Right cardiac atrium (tissue), 5 donors: ENCODE measurements at places on chromosomes 6 and 20. TPM values are rescaled to one million over a fixed set of nuclear protein-coding genes. Genes with fewer than 3 reads are reported as not detected.

LKAAEAR1 gene
- total RNA-seq: 0.29 TPM

- no peak for DNase-seq
Measured at GRCh38 chr6:142731611-142732010, 213.4 kb downstream of the HIVEP2 start.

DNA sequence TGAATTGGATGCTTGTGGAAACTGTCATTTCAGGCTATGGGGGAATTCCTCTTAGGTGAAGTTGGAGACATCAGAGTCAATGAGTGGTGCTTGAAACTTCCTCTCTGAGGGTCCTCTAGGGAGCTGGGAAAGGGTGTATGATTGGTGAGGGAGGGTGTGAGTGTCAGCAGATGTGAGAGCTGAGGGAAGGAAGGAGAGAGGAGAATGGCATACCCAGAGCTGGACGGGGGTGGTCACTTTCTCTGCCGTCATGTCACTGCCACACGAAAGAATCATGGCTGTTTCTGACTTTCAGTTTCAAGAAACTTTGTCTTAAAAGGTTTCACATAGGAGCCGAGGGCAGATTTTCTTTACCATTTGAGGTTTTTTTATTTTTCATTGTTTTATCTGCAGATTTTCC is 50.3 kb downstream of the DEK start:
- no peak for DNase-seq

C20orf204 gene
- 0.21 TPM for total RNA-seq

DNA sequence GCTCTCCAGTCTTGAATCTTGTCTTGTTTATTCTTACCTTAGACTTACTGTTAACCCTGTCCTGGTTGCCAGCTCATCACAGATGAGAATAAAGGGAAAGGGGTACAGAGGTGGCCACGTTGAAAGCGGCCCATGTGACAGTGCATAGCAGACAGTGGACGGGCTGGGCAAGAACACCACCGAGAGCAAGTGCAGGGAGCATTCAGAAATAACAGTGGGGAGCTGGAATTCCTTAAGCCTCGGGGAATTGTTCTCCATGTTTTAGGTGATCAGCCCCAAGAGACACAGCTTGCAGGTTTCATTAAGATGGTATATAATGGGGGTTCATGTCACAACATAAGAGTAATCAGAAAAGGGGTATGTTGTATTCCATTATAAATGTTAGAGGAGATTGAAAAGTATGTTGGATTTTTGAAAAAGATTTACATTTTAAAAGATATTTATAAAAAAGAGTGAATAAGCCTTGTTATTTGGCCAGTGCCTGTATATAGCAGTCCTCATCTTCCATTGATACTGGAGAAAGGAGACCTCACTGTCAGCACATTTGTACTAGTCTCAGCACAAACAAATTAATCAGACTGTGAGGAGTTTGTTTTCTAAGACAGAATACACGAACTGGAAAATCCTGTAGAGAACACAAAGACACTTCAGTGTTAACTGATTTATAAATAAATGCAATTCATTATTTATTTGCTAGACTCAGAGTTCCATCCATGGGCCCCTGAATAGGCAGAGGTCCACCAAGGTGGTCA is 35.4 kb downstream of the VAPB start:
- DNase-seq: no peak

DNA sequence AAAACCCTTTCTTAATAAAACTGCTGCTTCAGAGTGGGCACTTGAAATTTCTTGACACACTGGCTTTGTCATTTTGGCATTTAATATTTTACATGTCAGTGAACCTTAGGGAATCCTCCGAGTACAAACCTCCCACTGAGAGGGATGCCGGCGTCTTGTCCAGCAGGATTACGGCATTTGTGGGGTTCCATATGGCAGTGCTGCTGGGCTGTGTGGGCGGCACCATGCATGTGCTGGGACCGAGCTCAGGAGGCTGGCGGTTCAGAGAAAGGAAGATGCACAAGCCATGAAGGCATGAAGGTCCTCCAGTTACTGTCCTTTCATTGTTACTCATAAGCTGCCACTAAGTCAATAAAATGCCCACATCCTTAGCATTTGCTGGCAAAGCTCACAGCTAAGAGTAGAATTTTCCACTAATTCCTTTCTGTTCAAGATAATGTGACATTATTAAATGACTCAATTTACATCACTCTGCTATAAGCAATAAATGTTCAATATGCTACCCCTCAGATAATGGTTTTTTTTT is 61.4 kb downstream of the LY86 start:
- no peak for DNase-seq

- DNase-seq: no peak
Measured at GRCh38 chr6:33372526-33373123, 19.0 kb upstream of the KIFC1 start.

DNA sequence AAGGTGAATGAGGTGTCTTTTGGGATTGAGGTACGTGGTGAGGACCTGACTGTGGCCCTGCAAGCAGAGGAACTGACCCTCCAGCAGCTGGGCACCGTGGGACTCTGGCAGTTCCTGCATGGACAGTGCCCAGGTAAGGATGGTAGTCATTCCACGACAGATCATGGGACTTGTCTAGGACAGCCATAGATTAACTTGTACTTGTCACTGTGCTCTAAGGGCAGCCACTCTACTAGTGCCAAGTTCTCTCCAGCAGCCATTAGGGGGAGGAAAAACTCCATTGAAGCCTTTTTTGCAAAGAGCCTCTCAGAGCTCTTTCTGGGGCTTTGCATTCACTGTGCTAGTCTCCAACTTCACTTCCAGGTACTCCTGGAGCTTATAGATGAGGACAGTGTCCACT is 20.4 kb downstream of the TAF11 start:
- DNase-seq: no peak

- DNase-seq: no peak
Measured at GRCh38 chr6:106897580-106897979, 76.9 kb downstream of the CD24 start.

GRCh38 chr20:42652266-42652665 is 537.4 kb downstream of the PTPRT start:
- no peak for DNase-seq

DNA sequence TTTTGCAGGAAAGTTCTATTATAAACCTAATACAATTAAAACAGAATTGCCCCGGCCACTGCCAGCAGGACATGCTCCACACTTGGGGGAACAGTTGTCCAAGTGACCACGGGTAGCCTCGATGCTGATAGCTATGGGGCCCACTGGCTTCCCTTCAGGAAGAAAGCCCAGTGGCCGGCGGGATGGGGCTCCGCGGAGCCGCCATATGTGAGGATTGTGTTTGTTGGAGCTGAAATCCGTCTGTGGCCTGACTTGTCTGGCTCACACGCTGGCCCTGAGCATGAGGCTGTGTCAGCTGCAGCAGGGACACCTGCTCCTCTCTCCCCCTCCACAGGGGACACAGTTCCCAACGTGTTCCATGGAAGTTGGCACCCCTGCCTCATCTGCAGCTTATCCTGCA is 46.6 kb downstream of the ZNF831 start:
- no peak for DNase-seq

DNA sequence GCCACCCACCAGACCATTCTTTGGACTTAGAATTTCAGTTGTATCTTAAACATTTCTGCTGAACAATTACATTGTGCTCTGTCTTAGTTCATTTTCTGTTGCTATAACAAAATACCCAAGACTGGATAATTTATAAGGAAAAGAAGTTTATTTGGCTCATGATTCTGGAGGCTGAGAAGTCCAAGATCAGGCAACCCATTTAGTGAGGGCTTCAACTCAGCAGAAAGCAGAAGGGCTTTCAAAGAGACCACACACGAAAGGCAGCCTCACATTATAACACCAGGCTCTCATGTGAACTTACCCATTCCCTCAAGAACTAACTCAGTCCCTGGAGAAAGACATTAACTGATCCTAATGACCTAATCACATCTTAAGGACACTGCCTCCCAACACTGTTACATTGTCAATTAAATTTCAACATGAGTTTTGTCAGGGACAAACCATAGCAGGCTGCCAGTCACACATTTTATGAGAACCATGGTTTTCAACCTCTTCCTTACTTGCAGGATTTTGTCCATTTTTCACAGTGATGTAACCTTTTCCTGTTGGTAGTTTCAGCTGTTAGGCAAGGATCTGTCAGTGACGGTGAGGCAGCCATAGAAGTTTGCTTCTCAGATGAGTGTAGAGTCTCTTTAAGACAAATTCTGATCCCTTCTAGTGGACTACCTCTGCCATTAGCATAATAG is 399.6 kb upstream of the SOX4 start:
- no peak for DNase-seq

GPLD1 gene
- total RNA-seq: 1.1 TPM

DNA sequence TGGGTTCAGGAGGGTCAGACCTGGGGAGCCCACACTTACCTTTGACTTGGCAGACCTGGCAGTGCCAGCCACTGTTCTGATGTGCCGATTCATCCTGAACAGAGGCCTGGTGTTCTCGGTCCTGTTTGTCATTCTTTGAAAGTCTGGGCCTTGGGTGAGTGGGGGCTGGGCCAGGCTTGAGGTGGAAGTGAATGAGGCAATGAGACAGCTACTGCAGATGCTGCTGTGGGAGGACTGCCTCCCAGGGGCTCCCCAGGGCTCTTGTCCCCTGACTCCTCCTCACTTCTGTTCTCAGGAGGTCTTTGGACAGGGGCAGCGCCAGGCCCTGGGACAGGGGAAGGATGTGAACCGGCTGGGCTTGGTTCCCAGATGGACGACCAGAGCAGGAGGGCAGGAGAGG is 5.6 kb upstream of the TREML4 start:
- DNase-seq: no peak

GRCh38 chr20:2799688-2800520 is 523 bp downstream of the CPXM1 start:
- DNase-seq: peak; percentile 68

DNA sequence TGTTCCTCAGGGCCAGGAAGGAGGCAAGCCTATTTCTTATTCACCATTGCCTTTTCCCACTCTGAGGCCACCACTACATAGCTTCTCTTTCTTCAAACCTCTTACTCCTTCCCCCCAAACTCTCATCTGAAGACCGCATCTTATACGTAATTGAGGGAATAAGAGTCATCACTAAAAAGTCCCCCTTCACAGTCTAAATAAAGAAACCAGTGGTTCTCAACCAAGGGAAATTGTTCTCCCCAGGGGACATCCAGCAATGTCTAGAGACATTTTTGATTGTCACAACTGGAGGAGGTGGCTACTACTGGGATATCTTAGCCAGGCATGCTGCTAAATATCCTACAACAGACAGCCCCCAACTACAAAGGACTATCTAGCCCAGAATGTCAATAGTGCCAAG is 327.6 kb upstream of the CNR1 start:
- DNase-seq: no peak

- no peak for DNase-seq
Measured at GRCh38 chr20:45445805-45446562, 23.6 kb upstream of the WFDC2 start.

RBM24 gene
- total RNA-seq: 162 TPM

DNA sequence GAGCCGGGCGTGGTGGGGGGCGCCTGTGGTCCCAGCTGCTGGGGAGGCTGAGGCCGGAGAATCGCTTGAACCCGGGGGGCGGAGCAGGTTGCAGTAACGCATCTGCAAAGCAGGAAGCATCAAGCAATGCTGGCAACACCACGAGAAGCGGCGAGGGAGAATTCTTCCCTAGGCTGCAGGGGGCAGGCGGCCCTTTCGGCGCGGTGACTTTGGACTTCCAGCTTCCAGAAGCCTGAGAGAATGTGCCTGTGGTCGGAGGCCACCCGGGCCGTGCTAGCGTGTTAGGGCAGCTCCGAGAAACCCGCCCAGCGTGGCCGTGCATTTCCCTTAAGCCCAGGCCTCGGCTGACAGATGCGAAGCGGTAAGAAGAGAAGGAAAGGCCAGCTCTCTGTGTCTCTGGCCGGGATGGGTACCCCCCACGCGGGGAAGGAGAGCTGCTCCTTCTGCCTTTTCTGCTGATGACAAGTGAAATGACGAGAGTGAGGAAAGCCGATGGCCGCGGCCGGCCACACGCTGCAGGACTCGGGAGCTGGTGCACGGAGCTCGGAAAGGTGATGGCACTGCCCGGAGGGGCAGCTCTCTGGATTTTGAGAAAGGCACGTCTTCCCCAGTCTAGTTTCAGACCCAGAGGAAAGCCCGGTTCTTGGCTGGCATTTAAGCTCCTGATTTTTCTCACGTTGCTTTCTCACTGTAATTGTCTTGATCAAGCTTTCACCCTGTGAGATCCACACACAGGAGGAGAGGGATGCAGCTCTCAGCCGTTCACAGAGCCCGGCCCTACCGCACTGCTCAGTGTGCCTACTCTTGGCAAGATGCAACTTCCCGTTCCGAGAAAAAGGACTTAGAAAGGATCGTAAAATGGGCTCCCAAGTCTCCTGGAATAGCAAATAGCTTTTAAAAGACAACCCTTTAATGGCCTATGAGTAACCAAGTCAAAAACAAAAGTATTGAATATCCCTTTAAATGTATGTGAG is 68.3 kb upstream of the EXOC2 start:
- DNase-seq: no peak

GRCh38 chr6:4786996-4787395 is 10.8 kb downstream of the CDYL start:
- no peak for DNase-seq

DNA sequence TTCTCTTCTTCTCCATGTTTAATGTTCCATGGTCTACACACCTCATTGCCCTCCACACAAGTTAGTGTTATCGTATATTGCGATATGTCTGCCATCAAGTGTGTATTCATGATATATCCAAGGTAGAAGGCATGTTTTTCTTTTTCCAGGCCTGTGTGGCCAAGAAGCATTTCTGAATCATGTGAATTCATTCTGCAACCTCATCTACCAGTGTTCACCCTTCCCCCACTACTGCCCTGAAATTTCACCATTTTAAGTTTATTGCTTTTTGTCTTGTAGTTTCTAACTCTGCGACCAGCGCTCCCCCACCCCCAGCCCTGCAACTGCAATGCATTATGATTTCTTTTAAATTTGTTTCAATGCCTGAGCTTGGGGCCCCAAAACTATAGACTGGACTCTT is 618.0 kb upstream of the FLRT3 start:
- no peak for DNase-seq

DNA sequence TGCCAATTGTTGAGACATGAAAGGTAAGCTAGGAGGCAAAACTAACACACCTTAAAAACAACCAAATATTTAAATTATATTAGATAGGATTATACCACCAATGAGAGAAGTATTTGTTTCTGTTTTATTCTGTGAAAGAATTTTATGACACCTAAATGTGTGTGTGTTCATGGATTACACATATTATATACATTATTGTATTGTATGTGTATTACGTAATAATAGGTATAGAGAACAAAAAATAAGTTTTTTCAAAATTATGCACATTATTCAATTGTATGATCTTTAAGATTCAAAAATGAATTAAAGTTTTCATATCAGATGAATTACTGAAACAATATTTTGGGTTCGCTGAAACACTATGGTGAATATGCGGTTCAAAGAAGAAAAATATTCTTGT is 84.3 kb upstream of the FABP7 start:
- no peak for DNase-seq

DNA sequence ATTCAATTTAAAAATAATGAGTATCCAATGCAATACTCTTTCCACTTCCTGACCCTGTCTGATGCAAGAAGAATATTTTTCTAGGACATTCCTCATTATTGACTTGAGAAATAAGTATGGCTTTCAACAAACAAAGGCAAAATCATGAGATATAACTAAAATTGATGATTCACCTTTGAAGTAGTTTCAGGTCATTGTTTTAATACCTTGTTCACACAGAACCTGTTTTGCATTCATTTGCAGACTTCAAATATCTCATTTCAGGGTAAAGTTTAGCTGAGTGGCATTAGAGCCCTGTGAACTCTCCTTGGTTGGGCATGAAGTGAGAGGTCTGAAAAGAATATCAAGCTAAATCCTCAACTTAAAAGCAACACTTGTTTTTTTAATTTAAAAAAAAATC is 309.2 kb downstream of the NRN1 start:
- DNase-seq: no peak
